ENCODE measurements at places on chromosomes 4 and X.

- DNase-seq: no peak
Measured at GRCh38 chr4:117311989-117312388, 226.6 kb upstream of the TRAM1L1 start.

GRCh38 chrX:15947648-15948317, 93.2 kb upstream of the AP1S2 start:
- DNase-seq: no peak

- DNase-seq: no peak
Measured at GRCh38 chrX:47206316-47206715, 12.2 kb upstream of the CDK16 start.

DNA sequence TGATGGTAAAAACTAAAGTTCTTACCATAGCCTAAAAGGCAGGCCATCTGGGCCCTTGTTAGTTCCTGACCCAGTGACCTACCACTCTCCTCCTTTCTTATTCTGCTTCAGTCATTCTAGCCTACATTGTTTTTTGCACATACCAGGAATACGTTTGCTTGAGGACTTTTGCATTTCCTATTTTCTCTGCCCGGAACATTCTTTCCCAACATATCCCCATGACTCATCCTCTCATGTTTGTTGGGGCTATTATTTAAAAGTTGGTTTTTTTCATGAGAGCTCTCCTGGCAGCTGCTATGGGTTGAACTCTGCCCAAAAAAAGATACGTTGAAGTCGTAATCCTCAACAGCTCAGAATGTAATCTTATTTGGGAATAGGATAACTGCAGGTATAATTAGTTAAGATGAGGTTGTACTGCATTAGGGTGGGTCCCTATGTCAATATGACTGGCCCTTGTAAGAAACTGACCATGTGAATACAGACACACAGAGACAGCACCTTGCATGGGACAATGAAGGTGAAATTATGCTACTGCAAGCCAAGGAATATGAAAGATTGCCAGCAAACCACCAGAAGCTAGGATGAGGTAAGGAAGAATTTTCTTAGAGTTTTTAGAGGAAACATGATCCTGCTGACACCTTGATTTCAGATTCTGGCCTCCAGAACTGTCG, 138.3 kb upstream of the PDHA2 start:
- DNase-seq: no peak

- no peak for DNase-seq
Measured at GRCh38 chr4:22991576-22991975, 298.8 kb downstream of the GBA3 start.

- DNase-seq: peak; percentile 23
Measured at GRCh38 chrX:123920105-123920785, 41.3 kb upstream of the STAG2 start.

GRCh38 chrX:51395480-51395809, 62.8 kb downstream of the NUDT10 start:
- DNase-seq: no peak

GRCh38 chr4:109589119-109589518, 29.1 kb downstream of the MCUB start:
- no peak for DNase-seq
